Naive thymus-derived CD4-positive, alpha-beta T cell (primary cell): ENCODE measurements at places on chromosomes 3 and 15. TPM values are rescaled to one million over a fixed set of nuclear protein-coding genes. Genes with fewer than 3 reads are reported as not detected.

The PLA2G4E gene
- not detected for total RNA-seq

DNA sequence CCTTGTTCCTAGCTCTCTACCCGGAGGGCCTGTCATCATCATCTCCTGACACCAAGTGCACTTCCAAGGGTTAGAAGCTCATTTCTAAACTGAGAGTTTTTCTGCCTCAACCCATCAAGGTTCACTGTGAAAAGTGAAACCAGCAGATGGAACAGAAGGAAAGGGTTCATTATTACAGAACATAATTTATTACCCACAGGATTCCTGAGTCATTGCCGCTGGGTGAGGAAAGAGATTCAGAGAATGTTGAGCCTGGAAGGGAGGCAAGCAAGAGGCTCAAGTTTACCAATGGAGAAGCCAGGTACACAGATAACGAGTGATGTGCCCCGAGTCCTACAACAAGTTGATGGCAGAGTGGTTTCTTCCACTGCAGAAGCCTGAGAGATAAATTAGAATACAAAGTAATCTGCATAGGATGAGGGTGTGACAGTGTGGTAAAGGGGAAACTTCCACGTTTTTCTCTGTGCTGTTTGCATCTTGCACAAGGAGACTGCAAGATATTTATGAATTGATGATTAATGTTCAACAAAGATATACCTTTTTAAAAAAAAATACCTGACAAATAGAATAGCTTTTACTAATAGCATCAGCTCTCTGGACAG, 80.5 kb upstream of the SETMAR start:
- DNase-seq: no peak

The ACAP2 gene
- 72.6 TPM for total RNA-seq

The RASL12 gene
- total RNA-seq: not detected
